ENCODE measurements at places on chromosomes 4 and X. TPM values are rescaled to one million over a fixed set of nuclear protein-coding genes. Genes with fewer than 3 reads are reported as not detected.

GRCh38 chr4:22695029-22695428, 2.3 kb downstream of the GBA3 start:
- no peak for DNase-seq

DNA sequence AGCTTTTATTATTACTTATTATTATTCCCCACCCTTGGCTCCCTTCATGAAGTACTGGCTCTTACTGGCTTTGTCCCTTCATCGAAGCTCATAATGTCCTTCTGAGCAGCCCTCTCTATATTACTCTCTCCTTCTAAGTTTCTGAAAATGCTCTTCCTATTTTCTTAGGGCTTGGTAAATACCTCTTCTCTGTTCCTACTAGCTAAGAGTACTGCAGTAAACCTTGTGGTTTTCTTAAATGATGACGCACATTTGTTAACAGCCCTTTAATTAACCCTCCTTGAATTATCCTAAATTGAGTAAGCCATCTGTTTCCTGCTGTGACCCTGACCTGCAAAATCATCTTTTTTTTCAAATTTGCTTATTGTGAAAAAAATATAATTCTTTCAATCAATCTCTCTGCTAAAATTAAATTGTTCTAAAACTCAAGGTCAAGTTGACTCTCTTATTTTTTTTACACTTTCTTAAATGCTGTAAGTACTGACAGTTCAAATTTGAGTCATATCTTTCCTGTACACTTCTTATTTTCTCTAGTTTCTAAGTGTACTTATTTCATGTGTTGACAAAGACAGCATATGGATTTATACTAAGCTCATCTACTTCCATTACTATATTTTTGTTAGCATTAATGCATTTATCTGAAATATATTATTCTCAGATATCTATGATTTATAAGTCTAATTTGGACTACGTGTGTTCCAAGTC, 148.9 kb downstream of the ADAM29 start:
- no peak for DNase-seq

DNA sequence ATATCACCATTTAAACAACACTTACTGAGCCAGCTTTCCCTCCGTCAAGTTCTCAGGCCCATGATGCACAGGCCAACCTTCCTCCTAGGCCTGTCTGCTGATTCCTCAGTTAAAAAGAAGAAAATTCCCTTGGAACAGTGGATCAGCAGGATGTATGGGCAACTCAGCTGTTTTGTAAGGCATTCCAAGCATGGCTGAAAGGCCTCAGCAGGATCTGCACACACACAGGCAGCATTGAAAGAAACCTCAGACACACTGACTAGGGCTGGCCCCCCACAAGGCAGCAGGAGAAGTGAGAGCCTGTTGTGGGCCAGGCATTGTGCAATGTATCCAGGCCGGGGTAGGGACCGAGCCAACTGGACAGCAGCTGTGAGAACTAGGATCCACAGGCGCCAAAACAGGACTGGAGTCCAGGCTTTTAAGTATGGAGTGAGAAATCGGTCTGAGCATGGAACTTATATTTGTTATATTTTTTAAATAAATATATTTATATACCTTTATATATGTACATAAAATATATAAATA, 171.4 kb downstream of the NWD2 start:
- DNase-seq: no peak

DNA sequence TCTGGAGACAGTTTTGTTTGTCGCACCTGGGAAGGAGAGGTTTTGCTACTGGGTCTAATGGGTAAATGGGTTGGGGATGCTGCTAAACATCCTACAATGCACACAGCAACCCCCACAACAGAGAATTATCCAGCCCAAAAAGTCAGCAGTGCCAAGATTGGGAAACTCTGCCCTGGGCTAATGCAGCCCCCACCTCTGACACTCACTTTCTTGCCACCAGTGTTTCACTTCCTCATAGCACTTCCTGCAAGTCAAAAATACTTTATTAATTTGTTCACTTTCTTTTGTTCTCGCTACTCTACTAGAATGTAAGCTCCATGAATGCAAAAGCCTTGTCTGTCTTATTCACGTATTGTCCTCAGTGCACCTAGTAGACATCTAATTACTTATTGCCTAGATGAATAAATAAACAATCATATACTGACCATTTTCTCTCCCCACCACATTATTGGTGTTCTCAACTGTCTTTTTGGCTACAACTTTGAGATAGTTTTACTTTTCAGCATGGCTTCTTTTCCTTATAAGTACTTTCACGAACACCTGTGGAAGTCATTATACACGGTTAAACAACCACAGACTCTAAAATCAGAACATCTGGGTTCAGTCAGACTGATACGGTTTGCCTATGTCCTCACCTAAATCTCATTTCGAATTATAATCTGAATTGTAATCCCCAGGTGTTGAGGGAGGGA, 82.0 kb upstream of the PITX2 start:
- no peak for DNase-seq

- no peak for DNase-seq
Measured at GRCh38 chr4:179698321-179698720, 2256.1 kb upstream of the AGA start.

DNA sequence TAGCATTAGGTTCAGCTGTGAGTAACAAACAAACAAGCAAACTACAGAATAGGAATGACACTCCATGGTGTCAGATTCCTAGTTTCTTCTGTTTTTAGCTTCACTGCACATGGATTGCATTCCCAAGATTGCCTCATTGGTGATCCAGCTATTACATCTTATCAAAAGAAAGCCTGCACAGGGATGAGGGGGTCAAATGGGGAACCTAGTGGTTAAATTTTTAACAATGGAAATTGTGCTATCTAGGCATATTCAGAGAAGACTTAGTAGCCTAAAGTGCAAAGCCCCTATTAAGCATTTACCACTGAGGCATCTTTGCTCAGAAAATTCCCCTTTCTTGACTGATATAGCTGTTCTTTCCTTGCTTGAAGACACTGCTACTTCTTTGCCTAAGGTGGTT, 3.9 kb upstream of the TTC29 start:
- DNase-seq: no peak

- peak; percentile 79 for DNase-seq
Measured at GRCh38 chr4:113761620-113762185, at the start of gene CAMK2D. Gene CAMK2D (minus strand): TSS chr4:113761738. CDS start chr4:113761068, 670 bp downstream.

DNA sequence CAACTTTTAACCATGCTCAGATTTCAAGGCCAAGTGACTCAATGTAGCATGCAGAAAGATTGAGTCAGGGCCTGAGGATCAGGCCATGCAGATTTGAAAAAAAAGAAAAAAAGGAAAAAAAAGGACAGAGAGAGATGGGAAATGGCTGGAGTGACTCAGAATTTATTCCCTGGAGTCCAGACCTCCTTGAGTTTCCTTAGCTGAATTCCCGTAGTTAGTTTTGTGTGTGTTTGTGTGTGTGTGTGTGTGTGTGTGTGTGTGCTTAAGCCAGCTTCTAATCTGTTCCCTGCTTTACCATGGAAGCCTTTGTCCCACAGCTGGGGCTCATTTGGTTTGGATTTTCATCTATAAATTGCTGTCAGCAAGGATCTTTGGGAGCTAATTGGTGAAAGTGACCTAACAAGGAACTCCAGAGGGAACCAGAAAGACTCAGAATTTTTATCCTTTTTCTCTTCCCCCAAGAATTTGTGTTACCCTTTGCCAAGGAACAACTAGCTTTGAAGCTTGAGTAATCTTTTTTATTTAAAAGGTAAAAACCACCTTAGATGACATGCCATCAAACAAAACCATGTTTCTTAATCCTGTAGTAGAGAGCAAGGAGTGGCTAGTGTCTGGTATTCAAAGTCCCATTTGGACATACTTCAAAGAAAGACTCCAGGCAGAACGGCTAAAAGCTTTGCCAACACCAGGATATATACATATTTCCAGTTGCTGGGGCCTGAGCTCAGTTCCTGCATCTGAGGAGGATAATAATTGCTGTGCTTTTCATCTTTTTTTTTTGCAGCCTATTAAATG, 109.0 kb upstream of the DDIT4L start:
- DNase-seq: no peak

- no peak for DNase-seq
Measured at GRCh38 chrX:138690591-138690990, 20.9 kb downstream of the FGF13 start.

GRCh38 chr4:761086-761485, 55.5 kb downstream of the PCGF3 start:
- DNase-seq: no peak

DNA sequence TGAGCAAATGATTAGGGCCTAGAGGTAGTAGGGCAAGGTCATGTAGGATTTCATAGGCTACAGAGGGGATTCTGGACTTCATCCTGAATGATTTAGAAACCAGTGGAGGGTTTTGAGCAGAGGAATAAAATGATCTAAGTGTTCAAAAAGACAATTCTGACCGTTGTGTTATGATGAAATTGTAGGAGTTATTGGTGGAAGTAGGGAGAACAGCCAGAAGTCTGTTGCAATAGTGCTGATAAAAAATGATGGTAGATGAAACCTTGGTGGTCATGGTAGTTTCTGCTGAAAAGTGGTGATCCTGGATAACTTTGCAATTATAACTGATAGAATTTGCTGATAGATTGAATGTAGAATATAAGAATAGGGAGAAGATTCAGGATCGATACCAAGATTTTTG, 60.2 kb downstream of the MID1IP1 start:
- no peak for DNase-seq

- no peak for DNase-seq
Measured at GRCh38 chr4:126530996-126531585, 1101.7 kb upstream of the INTU start.

DNA sequence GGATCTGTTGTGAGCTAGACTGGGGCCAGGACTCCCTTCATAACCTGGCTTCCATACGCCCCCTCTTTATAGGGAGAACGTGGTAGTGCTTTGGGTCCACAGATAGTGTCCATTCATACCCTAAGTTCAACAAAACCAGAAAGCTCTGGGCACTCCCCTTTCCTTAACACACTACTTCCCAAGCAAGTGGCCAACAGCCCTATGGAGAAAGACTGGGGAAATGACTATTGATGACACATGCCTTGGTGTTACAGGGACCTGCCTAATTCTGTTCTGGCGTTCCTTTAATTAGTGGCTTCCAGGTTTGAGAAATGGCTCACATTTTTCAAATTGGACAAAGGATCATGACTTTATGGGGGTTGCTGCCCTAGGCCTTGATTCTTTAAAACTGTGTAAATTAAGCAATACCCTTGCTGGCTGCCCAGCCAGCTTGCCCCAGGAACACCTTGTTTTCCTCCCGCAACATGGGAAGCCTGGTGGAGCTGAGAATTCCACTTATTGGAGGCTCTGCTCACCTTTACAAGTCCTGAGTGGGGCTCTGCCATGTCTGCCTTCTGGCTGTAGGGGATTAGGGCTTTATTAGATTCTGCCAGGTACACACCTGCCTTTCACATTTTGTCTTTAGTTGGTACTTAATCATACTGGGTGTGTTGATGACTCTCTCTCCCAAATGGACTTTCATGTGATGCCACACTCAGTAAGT, 61.1 kb downstream of the RGS12 start:
- DNase-seq: no peak

- DNase-seq: no peak
Measured at GRCh38 chr4:151690876-151691275, 69.9 kb downstream of the GATB start.

DNA sequence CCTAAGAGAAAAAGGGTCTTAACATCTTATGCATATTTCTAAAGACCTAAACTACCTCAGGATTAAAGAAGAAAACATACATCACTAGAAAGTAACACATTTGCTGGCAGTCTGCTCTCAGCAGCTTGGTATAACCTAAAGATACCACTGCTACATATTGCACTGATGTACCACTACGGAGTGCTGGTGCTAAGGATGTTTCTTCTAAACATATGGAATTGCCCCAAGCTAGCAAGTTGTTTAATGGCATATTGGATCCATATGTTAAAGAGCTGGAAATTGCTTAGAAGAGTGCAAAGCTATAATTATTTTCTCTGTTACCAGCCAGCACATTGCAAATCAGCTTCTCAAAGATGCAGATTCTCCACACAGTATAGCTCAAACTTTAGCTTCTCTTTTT, 436.5 kb upstream of the GALNTL6 start:
- no peak for DNase-seq

DNA sequence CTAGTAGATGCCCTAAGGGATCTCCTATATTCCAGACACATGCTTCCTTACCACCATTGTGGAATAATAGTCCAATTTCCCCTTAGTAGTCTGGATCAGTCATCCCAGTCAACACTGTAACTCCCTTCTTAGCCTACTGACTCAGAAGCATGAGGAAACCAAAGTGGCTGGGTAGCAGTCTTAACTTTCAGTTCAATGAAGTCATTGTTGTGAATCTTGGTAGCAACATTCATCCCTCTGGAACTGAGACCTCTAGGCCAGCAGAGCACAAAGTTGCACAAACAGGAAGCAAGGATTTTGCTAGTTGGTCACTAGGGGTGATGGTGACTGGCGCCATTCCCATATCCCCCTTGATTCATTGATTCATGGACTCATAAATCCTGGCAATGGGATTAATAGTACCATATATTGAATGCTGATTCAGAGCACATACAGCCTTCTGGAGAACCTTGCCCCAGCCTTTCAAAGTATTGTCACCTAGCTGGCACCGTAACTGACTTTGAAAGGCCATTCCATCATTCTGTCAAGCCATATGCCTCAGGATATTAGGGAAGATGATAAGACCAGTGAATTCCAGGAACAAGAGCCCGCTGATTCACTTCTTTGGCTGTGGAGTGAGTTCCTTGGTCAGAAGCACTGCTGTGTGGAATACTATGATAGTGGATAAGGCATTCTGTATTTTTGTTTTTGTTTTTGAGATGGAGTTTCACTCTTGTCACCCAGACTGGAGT, 19.7 kb upstream of the GPAT3 start:
- DNase-seq: no peak

GRCh38 chr4:36274158-36274557, 7.3 kb upstream of the DTHD1 start:
- no peak for DNase-seq

DNA sequence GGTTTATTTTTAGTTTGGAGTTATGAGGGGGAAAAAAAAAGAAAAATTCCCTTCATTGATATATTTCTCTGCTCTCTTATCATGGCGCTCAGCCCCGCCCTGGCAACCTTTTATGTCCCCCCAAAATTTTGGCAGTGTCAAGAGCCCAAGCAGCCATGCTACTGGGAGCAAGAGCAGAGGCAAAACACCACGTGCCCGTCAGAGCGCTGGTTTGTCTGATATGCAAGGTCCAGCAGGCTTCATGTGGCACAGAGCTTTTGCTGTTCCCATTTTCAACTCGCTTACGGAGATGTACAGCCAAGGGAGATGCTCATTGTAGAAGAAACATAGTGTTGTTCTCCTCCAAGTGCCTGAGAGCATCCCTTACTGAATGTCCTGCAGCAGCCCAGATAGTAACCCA, 27.3 kb downstream of the SLITRK2 start:
- DNase-seq: no peak

DNA sequence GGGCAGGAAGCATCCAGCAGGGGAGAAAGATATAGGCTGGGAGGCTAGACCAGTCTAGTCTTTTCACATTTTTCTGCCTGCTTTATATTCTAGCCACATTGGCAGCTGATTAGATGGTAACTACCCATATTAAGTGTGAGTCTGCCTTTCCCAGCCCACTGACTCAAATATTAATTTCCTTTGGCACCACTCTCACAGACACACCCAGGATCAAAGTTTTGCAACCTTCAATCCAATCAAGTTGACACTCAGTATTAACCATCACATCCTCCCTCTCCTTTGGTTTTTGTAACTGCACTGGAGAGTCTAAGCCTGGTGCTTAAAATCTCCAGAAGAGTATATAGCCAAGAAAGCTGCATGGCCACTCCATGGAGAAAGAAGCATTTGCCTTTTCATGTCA, 560.4 kb downstream of the GRXCR1 start:
- no peak for DNase-seq

NFXL1 gene
- total RNA-seq: 20.0 TPM

TRIM61 gene
- 0.96 TPM for total RNA-seq

ZBTB33 gene
- 49.8 TPM for total RNA-seq

MAN2B2 gene
- 19.6 TPM for total RNA-seq

RIPPLY1 gene
- 0.66 TPM for total RNA-seq

HPGDS gene
- total RNA-seq: 2.0 TPM

VCX3A gene
- not detected for total RNA-seq

CLTRN gene
- total RNA-seq: 0.59 TPM

CDKL2 gene
- 2.3 TPM for total RNA-seq

Data from breast epithelium (tissue), 4 donors.